ENCODE measurements at places on chromosomes 5 and 9.

- DNase-seq = no peak
These were observed 31.8 kb upstream of the FOXB2 start for GRCh38 chr9:76987594-76988200.

- no peak for DNase-seq
These were observed 186.2 kb downstream of the FANCC start for GRCh38 chr9:95131023-95131943.

GRCh38 chr5:54098267-54098666 lies 212.1 kb downstream of the ARL15 start:
- DNase-seq = no peak

- DNase-seq = no peak
These were observed 116.1 kb upstream of the SLC12A2 start for GRCh38 chr5:127967323-127967982.

DNA sequence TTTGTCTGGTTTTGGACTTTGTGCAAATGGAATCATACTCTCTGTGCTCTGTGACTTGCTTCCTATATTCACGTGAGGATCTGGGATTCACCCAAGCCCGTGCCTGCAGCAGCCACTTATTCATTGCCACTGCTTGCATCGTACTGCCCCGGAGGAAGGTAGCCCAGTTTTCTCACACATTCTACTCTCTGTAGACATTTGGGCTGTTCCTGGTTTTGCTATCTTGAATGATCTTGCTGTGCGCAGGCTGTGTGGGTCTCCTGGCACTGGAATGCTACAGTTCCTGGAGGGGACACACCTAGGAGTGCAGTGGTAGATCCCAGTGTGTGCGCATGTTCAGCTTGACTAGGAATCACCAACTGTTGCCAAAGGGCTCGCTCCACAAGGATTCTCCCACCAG lies 99.2 kb upstream of the BOD1 start:
- DNase-seq = no peak

GRCh38 chr5:133387091-133387490 lies 225.2 kb downstream of the FSTL4 start:
- no peak for DNase-seq

GRCh38 chr9:124388275-124389048 lies 26.8 kb downstream of the PSMB7 start:
- no peak for DNase-seq

- DNase-seq = no peak
These were observed 44.7 kb upstream of the LCP2 start for GRCh38 chr5:170342153-170342725.

- no peak for DNase-seq
These were observed 475.5 kb downstream of the SPATA31A7 start for GRCh38 chr9:61665330-61665751.

GRCh38 chr9:75866273-75866871 lies 24.1 kb upstream of the PCSK5 start:
- DNase-seq = no peak

DNA sequence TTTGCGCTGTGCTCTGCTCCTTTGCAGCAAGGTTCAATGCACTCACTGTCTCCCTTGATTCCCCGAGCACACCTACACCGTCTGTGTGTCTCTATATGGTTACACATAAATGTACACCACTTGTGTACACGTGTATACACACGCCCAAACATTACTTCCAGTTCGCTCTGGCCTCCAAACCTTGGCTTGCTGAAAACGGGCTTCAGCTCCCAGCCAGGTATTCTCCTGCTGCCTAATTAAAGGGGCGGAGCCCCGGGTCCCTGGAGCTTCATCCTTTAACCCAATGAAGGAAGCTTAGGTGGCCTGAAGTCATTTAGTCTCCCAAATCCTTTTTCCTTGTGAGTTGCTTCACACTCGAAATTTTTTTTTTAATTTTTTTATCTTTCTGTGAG lies 4.6 kb downstream of the ISL1 start:
- DNase-seq = no peak

GRCh38 chr5:96297290-96297689 lies 135.8 kb downstream of the PCSK1 start:
- DNase-seq = no peak

- DNase-seq = no peak
These were observed 416.9 kb downstream of the RAB3C start for GRCh38 chr5:58999804-59000203.

- no peak for DNase-seq
These were observed 175.1 kb downstream of the PCSK1 start for GRCh38 chr5:96257904-96258303.

- DNase-seq = no peak
These were observed 37.7 kb downstream of the RGS3 start for GRCh38 chr9:113501129-113501686.

DNA sequence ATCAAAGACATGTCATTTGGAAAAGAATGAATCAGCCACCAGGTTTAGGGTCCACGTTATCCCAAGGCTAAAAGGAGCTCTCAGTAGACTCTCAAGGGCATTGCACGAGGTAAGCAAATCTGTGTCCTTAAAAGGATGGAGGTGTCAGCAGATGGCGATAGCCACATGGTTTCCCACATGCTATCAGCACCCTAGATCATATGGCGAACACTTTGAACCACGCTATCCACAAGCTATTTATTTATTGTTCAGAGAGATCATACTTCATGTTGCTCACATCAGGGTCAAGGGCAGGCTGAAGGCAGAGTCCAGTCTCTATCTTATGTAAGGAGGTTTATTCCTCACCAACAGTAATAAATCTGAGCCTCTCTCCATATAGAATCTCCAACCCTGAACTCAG lies 43.7 kb downstream of the CDH6 start:
- no peak for DNase-seq

DNA sequence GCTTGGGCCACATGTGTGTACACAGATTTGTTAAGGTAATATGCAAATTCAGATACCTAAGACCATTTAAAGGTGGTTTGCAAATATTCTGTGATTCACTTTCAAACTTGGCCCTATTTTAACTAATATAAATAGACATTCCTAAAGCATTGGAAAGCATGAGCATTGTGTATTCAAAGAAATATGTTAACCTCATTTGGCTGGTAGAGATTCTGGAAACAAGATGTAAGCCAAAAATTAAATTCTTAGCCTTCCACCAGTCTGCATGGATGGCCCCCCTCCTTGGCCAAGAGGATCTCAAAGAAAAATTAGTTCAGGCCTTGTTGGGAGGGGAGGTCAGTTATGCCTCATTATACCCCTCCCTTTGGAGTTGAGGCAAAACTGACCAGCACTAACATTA lies 38.7 kb upstream of the C6 start:
- DNase-seq = no peak

DNA sequence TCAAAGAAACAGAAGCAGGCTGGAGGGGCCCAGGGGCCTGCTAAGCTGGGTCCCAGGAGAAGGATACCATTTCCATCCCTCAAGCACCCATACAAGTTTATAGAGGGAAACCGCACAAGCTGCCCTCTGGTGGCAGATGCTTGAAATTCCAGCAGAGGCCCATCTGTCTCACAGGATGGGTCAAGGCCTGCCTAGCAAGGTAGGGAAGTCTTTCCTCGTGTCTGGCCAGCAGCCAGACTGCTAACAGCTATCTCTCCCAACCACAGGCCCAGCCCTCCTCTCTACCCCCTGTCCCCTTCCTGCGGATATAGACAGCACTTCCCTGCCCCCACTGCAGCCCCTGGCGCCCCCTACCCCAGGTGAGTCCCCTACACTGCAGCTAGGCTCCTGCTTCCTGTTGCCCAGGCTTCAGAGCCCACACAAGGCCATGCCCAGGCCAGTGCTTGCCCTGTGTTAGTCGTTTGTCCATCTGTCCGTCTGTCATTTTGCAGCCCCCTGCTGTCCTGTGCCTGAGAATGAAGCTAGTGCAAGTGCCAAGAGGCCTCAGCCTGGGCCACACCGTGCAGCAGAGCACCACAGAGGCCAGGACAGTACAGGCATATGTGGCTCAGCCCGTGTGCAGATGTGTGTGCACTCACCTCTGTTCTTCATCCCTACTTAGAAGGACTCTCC lies 26.2 kb downstream of the TCF7 start:
- DNase-seq = no peak

GRCh38 chr9:134800791-134801339 lies 79.7 kb upstream of the FCN2 start:
- no peak for DNase-seq

GRCh38 chr5:522899-523440 lies 1.3 kb downstream of the SLC9A3 start:
- DNase-seq = no peak

DNA sequence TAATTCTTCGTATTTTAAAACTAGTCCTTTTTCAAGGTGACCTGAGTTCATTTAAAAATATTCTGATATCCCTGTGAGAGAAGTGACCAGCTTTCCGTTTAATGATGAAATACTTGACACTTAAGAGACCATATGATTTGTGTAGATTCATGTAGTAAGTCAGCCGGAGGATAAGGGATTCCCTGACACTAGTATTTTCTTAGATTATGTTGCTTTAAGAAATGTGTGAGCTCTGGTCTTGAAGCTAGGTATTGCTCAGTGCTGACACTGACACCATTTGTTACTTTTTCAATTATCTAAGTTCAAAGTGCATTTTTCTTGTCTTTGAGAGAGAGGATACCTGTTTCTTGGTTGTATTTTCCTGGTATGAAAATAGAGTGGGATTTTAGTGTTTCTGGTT lies 4.2 kb downstream of the NIPBL start:
- DNase-seq = no peak

- no peak for DNase-seq
These were observed 56.8 kb downstream of the LIX1 start for GRCh38 chr5:97085459-97086181.

GRCh38 chr5:12570688-12571087 lies 666.4 kb upstream of the CTNND2 start:
- DNase-seq = no peak

- DNase-seq = no peak
These were observed 325.4 kb downstream of the ARL15 start for GRCh38 chr5:53984971-53985370.

DNA sequence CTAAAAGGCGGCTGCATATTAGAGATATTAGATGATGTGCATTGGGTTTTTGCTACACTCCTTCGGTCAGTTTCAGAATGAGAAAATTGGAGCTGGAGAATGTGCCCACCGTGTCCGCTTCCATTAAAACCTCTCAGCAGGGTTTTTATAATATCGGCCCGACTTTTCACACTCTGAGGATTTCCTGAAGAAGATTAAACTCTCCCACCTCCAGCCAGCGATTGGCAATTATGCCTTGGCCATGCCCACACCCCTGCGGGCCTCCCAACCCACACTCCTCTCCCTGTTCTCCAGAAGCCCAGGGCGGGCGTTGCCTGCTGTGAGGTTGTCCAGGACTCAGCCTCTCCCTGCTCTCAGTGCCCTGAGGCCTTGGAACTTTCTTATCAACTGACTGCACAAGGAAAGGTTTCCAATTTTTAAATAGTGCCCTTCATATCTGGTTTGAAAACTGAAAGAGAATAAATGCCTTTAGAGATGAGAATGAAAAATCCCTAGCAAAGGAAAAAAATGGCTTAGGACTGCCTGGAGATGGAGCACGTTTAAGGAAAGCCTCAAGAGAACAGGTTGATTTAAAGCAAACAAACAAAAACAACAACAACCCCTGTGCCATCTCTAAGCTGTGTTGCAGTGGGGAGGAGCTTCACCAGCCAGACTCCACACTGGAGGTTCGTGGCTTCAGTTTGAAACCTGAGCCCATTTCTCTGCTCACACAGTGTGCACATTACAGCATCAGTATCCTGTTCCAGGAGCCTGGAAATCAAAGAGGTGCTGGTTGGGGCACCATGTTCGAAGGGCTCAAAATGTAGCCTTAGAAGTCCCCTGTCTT lies 292.9 kb downstream of the NSG2 start:
- DNase-seq = no peak

DNA sequence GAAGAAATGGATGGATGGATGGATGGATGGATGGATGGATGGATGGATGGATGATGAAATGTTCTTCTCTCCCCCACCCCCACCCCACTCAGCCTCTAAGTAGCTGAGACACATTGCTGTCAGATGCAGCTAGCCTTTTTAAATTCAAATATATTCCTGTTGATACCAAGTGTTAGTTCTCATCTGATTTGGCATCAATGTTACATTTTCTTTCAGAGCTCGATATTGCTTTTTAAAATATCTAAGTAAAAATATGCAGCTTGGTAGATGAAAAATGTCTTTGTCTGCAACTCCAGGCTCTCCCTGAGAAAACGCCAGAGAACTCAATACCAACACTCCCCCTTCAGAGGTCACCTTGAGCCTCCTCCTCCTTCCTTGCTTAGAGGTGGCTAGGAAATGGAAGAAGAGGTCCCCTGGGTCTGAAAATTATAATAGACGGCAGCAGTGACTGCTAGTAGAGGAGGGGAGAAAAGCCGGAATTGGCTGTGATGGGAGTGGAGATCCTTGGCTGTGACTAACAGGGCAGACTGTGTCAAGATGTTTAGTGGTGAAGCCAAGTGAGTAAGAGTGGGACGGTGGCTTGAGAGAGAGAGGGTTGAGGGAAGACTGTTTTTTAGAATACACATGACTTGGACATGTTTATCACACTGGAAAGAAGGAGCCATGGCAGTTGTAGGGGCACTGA lies 156.0 kb downstream of the ZNF462 start:
- no peak for DNase-seq

DNA sequence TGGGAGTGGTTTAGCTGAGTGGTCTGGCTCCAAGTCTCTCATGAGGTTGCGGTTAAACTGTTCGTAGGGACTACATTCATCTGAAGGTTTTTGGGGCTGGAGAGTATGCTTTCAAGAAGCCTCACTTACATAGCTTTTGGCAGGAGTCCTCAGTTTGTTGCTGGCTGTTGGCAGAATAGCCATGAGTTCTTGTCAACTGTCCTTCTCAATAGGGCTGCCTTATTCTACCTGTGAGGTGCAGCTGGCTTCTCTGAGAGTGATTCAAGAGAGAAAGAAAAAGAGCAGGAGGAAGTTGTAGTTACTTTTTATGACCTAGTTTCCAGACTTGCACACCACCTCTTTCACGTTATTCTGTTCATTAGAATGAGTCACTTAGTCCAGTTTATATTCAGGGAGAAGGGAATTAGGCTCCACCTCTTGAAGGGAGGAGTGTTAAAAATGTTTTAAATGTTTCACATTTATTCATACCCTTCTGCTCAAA lies 33.2 kb downstream of the YTHDC2 start:
- DNase-seq = no peak

GRCh38 chr5:15133456-15133965 lies 261.9 kb upstream of the ANKH start:
- DNase-seq = no peak

Measured in activated CD8-positive, alpha-beta memory T cell treated with anti-CD3 and anti-CD28 coated beads for 1 hour (primary cell).